SK-MEL-5 (cell line): ENCODE measurements at places on chromosomes 1 and 21. TPM values are rescaled to one million over a fixed set of nuclear protein-coding genes. Genes with fewer than 3 reads are reported as not detected.

- no peak for DNase-seq
Measured at GRCh38 chr1:41045740-41046139, 24.2 kb upstream of the SLFNL1 start.

Gene DDX59
- total RNA-seq, result 32.4 and 36.7 TPM in 2 replicates

Gene GJC2
- 0.16 TPM in 1 of 2 replicates, not detected in the other for total RNA-seq

DNA sequence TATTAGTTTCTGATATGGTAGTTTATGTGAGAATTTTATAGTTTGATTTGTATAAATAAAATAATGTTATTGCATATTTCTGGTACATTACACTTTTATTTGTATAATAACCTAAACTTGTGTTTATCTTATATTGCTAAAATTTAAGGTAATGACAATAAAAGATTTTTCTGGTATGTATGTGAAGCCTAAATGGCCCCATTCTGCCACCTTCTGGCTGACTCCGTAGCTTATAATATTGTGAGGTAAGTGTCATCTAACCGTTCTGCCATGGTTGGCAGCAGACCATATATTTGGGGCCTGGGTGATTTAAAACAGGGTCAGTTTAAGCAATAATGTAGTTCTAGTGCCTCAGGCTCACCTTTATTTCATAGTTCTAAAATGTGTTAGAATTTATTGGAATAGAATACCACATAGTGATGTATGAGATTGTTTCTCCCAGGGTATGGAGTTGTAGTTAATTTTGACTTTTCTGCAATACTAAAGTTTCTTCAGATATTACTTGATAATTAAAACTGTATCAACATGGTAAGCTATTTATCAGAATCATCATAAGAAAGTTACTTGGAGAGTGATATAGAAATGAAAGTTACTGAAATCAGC lies 21.2 kb upstream of the PRKACB start:
- peak; percentile 71 for DNase-seq

GRCh38 chr1:229844675-229845074 lies 218.6 kb downstream of the URB2 start:
- DNase-seq, result no peak

Gene BRDT
- total RNA-seq, result not detected in 2 replicates

Gene CACYBP
- total RNA-seq, result 446 and 485 TPM in 2 replicates

- no peak for DNase-seq
Measured at GRCh38 chr1:84353695-84354094, 44.6 kb upstream of the DNASE2B start.

DNA sequence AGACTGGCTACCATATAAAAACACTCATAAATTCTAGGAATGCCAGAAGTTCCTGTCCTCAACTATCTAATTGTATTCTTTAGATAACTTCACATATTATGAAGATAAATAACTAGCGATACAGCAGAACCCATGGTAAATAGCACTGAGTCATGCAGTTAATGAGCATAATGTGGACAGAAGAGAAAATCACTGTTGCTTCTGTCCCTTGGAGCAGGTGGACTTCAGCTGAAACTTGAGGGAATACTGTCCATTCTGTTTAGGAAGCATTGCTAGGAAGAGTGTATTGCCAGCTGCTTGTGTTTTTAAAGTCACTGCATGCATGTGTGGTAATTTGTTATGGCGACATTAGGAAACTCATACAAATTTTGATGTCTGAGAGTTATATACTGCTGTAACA lies 854.4 kb downstream of the LTN1 start:
- DNase-seq, result no peak

- no peak for DNase-seq
Measured at GRCh38 chr1:230332061-230332460, 94.1 kb downstream of the PGBD5 start.

- no peak for DNase-seq
Measured at GRCh38 chr1:171784784-171785183, 3.3 kb downstream of the METTL13 start.

Gene CLDN8
- not detected in 2 replicates for total RNA-seq

- DNase-seq, result no peak
Measured at GRCh38 chr21:32233055-32233546, 45.7 kb downstream of the MIS18A start.

- DNase-seq, result no peak
Measured at GRCh38 chr1:93014168-93014567, 52.9 kb upstream of the DIPK1A start.

GRCh38 chr21:31733551-31734149 lies 1.7 kb upstream of the SCAF4 start:
- DNase-seq, result no peak

Gene RPE65
- total RNA-seq, result not detected in 2 replicates
